ENCODE measurements at places on chromosomes 4 and X.

DNA sequence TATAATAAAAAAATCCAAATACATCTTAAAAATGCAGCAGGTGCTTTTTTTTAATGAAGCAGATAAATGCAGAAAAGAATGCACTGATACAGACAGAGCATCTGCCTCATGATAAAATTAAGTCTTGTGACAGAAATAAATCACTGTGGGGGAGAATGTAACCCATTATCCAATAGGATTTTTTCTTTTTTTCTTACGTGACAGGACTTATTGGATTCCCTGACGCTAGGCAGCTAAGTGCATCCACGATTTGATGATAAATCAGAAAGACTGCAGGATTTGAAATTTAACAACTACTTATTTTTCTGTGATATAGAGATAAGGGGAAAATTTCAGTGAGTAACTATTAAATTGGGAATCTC, 110.6 kb upstream of the PPARGC1A start:
- no peak for DNase-seq

DNA sequence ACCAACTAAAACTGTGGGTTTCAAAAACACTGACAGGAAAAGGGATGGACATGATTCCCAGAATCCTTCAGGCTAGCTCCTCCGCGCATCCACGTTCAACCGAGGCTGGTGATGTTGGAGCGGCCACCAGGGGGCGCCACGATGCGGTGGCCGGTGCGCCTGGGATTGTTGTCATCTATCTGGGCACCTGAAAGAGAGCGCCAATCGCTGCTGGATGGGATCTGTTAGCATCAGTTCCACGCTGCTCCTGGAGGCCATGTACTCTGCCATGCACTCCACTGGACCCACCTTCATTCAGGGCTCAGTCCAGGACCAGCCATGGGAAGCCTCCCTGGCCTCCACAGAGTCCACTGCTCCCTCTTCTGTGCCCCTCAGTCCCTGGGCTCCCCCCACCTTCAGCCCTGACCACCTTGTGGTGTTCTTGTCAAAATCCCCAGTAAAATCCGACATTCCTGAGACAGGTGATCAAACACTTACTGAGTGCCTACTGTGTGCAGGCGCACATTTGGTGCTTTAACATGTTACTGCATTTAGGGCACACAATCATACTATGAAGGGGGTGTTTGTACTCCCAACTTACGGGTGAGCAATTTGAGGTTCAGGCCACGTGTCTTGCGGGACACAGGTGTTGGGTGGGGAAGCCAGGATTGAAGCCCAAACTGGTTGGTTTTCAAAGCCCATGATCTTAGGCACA, 71.1 kb downstream of the CRMP1 start:
- no peak for DNase-seq

DNA sequence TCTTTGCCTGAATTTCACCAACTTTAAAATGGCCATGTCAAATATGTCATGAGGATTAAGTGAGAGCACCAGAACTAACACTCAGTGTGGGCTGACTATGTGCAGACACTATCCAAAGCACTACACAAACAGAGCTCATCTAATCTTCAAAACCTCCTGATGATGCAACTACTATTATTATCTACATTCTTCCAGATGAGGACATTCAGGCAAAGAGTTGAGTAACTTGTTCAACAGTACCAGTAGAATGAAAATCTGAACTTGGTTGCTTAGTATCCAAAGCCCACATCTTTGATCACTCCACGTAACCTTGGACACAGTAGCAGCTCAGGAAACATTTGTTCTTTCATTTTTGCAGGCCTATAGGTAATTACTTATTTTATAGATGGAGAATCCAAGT, 90.1 kb downstream of the ATP8A1 start:
- DNase-seq, result no peak

DNA sequence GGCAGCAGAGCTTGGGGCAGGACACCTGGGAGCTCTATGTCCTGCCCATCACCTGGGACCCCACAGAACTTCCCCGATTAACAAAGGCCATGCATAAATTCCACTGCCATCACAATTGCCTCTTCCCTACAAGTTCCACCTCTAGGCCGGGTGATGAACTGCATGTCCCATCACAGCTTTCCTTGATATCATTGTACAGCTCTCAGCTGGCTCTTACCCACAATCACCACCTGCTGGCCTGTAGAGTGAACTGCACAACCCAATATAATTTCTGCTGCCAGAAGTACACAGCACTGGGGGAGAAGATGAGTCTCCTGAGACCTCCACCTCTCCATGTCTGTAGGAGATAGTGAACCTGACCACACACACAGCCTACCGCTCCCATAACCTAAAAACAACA, 285.0 kb upstream of the AADAT start:
- DNase-seq, result no peak

All from tibial artery (tissue), 4 donors.